ENCODE measurements at places on chromosomes 16 and 17. TPM values are rescaled to one million over a fixed set of nuclear protein-coding genes. Genes with fewer than 3 reads are reported as not detected.

TAT gene
- not detected for total RNA-seq

APOBR gene
- 3.3 TPM for total RNA-seq

CSH1 gene
- not detected for total RNA-seq

OR1A1 gene
- total RNA-seq, result not detected

TNFSF13 gene
- 10.2 TPM for total RNA-seq
